A549 (cell line): ENCODE measurements at places on chromosomes 4 and X.

- no peak for DNase-seq
Measured at GRCh38 chrX:111719426-111720210, 38.6 kb downstream of the ALG13 start.

- DNase-seq: no peak
Measured at GRCh38 chrX:43005561-43005960, 227.6 kb upstream of the PPP1R2C start.

DNA sequence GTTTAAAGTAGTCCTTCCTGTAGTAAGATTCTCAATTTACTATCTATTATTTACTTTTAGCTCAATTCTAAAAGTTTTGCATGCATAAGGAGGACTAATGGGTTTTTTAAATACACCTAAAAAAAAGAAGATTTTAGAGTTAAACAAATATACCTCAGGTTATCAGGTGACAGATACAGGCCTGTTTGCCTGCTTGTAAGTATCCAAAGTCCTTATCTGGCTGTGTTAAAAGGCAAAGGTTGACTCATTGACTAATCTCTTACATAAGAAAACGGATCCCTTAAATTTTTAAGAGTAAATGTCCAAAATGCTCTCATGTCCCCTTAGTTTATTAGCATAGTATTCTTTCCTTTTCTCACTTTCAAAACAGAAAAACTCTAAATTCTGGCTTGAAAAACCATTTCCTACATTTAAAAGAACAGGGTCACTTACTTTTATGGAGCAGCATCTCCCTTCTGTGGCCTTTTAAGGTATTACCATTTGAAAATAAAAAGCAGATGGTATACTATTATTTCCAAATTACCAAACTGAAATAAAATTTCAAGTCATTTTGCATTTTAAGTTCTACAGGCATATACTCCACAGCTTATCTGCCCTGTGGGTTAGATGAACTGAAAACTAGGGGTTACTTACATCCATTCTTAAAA is 4.5 kb downstream of the CBR4 start:
- no peak for DNase-seq

- DNase-seq: no peak
Measured at GRCh38 chrX:140346729-140347128, 158.1 kb downstream of the SOX3 start.

DNA sequence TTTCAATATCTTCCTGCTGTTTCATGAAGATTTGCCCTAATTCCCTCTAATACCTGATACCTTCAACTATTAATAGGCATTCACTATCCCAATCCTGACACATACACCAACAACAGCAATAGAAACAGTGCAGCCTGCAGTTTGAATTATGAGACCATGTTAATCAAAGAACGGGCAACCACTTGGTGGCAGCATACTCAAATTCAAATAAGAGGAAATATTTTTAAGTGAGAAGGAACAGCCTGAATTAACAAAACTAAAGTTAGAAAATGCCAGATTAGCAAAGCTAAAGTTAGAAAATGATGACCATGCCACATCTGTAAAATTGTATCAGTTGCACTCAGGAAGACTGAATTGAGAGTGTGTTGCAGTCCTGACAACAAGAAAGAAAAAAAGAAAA is 204.9 kb downstream of the SMARCA1 start:
- DNase-seq: peak; percentile 30

- no peak for DNase-seq
Measured at GRCh38 chr4:88584471-88584900, 7.8 kb upstream of the HERC3 start.

DNA sequence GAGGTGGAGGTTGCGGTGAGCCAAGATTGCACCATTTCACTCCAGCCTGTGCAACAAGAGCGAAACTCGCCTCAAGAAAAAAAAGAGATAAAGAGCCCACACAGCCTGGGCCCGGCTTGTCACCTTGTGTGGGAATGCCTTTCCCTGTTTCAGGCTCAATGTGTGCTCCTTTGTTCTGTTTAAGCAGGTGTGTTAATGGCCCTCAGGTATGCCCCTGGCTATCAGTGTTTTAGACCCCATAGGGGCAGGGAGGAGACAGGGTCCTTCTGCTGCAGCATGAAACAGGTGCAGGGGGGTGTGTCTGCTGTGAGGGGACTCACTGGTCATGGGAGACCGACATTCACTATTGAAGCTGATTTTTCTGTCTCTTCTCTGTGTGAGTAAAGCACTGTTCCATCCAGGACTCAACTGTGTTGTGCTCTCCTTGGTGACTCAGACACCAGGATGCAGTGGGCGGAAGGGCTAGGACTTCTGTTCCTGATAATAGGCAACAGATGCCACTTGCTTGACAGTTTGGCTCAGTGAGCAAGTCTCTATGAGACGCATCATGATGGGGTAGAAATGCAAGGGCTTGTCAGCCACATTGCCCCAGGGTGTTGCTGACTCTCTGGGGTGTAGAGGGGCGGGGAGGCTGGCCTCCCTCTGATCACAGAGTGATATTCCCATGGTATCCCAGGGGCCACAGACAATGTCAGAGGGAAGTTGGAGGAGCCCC is 15.6 kb upstream of the LAP3 start:
- no peak for DNase-seq

DNA sequence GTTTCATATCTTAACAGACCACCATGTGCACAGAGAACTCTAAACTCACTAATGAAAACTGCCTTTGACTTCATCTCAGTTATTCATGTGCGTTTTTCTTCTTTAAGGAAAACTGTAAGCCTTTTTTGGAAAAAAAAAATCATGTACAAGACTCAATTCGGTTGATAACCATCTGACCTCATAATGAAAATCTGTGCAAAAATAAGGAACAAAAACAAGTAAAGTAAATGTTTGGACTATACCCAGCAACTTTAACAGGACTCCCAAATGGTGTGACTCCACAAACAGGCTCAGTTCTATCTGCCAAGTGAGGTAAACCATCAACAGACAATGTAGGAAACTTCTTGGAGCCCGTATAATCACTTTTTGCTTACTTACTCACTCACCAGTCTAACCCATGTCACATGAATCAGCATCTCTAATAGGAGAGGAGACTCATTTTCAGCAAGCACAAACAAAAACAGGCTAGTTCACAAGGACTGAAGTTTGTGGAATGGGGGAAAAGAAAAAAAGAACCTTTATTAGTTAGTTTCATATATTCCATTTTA is 9.3 kb downstream of the APOO start:
- no peak for DNase-seq

DNA sequence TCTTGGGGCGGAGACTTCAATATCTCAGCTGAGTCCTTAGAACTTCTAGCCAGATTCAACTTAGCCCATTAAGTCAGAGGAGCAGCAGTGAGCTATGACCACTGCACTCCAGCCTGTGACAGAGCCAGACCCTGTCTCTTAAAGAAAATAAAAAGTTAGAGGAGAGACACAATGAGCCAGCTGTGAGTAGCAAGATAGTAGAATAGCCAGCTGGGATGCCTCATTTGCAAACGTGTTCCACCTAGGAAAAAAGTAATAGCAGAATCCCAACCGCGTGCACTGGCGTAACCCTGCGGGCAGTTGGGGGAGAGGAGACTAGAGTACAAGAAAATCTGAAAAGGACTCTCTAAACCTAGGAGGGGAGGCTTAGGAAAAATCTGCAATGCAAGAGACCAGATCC is 133.2 kb upstream of the ANXA3 start:
- DNase-seq: no peak

DNA sequence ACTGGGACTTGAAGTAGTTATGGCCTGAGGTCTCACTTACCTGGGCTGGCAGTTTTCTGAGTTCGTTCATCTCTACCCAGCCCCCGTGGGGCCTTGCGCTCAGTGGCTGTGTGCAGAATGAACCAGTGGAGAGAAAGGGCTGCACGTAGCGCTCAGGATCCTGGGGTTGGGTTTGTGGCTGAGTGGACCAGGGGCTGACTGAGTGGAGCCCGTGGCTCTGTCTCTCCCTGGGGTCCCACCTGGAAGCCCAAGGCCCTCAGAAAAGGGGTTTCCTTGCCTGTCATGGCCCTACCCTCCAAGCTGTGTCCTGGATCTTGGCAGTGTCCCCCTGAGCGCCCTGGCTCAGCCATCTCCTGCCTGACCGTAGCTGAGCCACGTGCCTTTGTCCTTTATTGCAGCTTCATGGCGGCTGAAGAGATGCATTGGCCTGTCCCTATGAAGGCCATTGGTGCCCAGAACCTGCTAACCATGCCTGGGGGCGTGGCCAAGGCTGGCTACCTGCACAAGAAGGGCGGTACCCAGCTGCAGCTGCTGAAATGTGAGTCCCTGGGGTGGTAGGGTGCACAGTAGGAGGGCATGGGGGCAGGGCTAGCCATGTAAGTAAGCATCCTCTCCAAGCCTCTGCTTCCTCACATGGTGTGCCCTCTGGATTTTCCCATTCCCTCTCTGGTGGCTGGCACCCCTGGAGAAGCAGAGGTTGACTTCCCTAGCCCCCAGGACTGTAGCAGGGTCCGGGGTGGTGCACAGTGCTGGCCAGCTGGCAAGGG is 23.2 kb upstream of the ADD1 start:
- DNase-seq: no peak

DNA sequence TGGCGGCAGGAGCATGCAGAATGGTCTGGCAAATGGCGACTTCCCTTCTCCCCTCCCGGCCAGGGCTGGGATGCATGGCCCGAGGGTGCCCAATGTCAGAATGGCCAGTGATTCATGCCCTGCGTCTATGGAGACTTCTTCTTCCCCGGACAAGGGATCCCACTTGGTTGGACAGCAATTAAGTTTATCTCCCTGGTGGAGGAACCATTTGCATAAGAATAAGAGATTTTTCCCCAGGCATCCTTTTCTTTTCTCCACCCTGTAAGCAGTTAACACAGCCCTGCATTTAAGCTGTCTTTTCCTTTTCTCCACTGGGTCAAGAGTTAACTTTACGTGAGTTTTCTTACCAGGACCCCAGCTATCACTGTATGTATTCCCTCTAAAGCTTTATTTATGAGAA is 856.6 kb downstream of the GLUD2 start:
- DNase-seq: no peak

GRCh38 chr4:77126809-77127208 is 30.2 kb upstream of the CCNG2 start:
- DNase-seq: no peak

- DNase-seq: no peak
Measured at GRCh38 chr4:183038436-183038835, 60.6 kb upstream of the WWC2 start.

GRCh38 chr4:138943893-138944292 is 71.7 kb upstream of the NOCT start:
- no peak for DNase-seq

- DNase-seq: peak; percentile 81
Measured at GRCh38 chr4:5381961-5382441, 326.4 kb downstream of the EVC2 start.

DNA sequence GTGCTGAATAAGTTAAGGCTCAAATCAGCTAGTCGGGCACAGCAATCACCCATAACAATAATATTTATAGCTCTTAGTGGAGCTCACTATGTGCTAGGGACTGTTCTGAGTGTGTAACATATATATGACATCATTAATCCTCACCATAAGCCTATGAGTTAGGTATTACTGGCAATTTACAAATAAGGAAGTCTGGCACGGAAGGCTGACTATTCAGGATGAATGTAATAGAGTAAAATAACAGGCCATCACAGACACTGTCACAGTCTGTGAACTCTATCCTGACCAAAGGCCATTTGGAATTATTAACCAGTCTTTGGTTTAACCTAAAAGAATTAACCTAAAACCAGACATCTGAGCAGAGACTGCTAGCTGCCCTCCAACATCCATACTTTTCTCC is 119.3 kb downstream of the C4orf51 start:
- DNase-seq: no peak

DNA sequence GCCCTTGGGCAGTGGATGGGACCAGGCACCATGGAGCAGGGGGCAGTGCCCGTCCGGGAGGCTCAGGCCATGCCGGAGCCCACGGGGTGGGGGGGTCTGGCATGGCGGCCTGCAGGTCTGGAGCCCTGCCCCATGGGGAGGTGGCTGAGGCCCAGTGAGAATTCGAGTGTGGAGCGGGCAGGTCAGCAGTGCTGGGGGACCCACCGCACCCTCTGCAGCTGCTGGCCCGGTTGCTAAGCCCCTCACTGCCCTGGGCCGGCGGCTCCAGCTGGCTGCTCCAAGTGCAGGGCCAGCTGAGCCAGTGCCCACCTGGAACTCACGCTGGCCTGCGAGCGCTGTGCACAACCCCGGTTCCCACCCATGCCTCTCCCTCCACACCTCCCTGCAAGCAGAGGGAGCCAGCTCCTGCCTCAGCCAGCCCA is 1157.9 kb upstream of the ADGRL3 start:
- DNase-seq: no peak

DNA sequence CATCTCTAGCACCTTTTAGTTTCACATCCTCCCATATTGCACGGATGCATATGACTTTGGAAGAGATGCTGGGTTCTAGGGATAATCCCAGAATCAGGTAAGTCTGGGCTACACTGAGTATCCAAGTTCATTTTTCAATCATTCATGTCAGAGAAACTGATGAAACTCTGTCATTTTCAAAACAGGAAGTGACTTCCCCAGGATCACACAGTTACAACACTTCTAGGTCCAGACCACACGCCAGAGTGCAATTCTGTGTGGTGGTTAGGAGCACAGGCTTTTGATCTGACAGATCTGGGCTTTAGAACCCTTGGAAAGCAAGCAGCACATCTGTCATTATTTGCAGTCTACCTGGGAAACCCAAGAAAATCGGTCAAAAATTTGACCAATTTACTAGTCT is 52.1 kb upstream of the CDKN2AIP start:
- no peak for DNase-seq

DNA sequence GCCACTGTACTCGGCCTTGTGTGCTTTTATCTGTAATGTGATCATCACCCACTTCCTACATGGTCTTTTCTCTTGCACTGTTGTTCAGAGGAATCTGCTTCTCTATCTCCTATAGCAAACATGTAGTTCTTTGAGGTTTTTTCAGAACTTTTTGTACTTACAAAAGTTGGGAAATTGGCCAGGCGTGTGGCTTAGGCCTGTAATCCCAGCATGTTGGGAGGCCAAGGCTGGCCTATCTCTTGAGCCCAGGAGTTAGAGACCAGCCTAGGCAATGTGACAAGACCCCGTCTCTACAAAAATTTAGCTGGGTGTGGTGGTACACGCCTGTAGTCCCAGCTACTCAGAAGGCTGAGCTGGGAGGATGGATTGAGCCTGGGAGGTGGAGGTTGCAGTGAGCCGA is 30.4 kb downstream of the TAF1 start:
- DNase-seq: no peak

GRCh38 chr4:181258569-181258968 is 984.6 kb upstream of the TENM3 start:
- DNase-seq: no peak

DNA sequence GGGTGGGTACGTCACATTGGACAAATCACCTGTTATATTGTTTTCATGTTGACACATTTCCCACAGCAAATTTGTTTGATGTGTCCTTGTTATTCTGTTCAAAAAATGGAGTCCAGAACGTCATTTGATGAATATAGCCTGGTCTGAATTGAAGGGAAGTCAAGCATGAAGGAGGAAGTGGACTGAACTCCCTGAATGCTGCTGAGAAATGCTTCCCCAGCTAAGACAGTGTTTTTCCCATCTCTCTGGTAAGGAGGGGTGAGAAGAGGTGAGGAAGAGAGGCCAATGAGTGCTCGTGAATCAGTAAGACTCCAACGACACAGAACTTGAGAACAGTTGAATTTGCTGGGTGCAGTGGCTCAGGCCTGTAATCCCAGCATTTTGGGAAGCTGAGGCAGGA is 127.4 kb downstream of the RBM47 start:
- no peak for DNase-seq
